ENCODE measurements at places on chromosomes 4 and X.

DNA sequence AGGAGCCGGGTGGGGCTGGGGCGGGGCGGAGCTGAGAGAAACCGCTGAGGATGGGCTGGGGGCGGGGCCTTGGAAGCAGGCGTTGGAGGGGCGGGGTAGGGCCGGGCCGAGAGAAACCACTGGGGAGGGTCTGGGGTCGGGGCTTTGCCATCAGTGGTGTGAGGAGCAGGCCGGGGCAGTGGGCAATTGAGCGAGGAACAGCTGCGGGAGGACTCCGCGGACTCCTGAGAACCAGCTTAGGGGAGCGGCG, 1.3 kb upstream of the EOLA2 start:
- ATAC-seq: peak; percentile 58

DNA sequence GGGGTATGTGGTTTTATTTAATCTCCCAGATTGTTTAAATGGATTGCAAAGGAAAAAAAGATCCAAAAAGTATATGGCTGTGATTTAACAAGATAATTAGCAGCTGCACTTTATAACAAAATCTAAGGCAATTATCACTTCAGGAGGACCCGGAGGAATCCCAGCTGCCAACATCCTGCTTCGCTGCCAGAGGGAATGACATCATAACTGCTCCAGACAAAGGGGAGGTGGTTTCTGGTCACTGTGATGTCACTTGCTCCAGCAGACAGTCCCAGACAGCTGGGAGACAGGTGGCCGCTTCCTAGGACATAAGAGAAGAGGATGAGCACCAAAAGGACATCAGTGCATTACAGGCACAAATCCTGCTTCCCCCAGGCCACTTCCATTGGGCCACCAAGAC, 371.0 kb downstream of the BCOR start:
- no peak for ATAC-seq

DNA sequence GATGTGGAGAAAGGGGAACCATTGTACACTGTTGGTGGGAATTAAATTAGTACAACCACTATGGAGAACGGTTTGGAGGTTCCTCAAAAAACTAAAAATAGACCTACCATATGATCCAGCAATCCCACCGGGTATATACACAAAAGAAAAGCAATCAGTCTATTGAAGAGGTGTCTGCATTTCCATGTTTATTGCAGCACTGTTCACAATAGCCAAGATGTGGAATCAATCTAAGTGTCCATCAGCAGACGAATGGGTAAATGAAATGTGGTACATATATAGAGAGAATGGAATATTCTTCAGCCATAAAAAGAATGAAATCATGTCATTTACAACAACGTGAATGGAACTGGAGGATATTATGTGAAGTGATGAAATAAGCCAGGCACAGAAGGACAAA, 208.1 kb downstream of the TRIML1 start:
- no peak for ATAC-seq

- no peak for ATAC-seq
Observed at GRCh38 chrX:24200133-24200532, 50.6 kb downstream of the ZFX start.

DNA sequence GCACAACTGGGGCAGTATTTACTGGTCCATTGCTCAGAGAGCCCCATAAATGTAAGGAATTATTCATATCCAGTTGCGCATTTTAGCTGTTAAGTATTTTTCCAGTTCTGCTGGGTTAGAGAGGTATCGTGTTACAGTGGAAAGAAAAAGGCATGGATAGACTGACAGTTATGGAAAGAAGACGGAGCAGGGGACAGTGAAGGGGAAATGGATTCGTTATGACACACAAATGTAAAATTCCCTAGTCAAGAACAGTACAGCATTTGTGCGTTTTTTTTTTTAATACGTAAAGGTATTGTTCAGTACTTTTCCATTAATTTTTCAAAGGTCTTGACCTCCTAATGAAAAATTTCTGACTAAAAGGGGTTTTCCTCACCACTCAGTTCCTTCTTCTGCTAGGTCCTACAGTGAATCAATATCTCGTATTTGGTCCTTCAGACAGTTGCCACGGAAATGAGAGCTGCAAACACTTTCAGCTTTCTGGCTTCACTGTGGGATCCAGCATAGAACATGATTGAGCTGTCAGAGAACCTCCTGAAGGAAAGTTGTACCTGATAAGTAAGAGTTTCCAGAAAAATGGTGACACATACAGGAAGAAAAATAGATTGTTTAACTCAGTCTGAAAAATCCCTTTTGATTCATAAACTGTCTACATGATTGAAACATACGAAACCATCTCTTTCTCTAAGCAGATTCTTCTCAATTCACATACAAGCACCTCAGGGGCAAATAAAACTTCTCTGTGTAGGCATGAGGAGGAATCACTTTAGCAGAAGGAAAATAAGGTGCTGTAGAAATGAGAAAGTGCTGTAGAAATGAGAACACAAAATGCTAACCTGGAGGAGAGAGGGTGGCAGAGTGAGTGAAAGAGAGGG, 21.8 kb upstream of the BBS12 start:
- peak; percentile 84 for ATAC-seq

- ATAC-seq: peak; percentile 60
Observed at GRCh38 chr4:153151535-153152455, 52.4 kb upstream of the TRIM2 start.

GRCh38 chr4:79049840-79050540, 110.8 kb upstream of the PAQR3 start:
- ATAC-seq: no peak

DNA sequence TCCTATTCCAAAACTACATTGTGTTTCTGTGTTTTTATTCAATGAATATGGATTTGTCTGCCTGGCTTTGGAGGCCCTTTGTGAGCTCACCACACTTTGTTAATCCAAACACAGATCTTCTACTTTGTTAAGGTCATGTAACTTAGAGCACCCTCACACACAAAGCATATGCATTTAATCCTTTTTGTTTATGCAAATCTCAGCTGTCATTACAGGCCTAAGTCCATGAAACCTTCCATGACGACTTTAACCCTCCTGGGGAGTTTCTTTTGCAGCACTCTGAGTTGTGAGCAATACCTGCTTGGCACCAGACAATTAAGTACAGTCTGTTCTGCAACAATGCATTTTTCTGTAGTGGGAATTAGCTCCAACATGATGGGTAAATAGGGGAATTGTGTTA, 14.9 kb downstream of the CCSER1 start:
- ATAC-seq: no peak

- peak; percentile 45 for ATAC-seq
Observed at GRCh38 chrX:37754516-37754915, 25.3 kb upstream of the CYBB start.

DNA sequence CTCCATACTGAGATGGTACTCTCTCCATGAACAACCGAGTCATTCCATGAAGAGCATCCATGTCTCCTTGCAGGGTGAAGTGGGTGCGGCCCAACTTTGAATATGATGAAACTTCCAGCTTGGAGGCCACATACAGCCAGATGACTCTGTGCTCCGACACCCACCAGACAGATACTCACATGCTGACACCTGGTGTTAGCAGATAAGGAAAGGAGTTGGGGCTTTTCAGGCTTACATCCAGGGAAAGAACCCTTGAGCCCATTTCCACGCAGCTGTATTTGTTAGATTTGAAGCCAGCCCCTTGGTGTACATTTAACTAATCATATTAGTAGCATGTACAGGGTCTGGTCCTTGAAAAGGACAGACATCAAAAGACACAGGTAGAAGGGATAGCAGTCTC, 62.1 kb upstream of the PRRG3 start:
- ATAC-seq: no peak

DNA sequence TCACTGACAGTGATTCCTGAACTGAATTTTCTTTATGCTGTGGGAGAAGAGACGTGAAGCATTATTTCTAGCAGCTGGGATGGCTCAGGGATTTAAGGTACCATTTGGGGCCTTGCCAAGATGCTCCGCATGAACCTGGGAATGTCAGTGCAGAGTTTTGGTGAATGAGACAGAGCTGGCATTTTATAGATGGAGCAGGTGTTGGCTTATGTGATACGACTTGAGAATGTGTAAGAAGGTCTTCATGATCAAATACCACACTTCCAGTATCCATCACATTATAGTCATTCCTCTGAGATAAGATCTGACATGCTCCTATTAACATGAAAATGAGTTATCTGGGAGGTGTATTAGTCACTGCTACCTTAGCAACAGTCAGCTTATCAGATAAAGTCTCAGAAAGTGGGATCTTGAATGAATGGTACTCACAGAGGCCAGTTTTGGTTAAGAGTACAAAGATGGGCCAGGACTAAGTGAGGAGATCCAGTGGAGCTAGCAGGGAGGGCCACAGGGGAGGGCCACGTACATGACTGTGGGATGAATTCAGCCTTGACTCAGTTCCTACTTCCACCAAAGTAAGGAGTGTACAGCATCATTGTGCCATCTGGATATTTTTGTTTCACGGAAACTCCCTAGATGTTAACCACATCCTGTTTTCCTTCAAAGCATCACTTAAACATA, 116.7 kb downstream of the SPCS3 start:
- ATAC-seq: peak; percentile 34

GRCh38 chr4:27844376-27844775, 983.7 kb downstream of the STIM2 start:
- no peak for ATAC-seq

DNA sequence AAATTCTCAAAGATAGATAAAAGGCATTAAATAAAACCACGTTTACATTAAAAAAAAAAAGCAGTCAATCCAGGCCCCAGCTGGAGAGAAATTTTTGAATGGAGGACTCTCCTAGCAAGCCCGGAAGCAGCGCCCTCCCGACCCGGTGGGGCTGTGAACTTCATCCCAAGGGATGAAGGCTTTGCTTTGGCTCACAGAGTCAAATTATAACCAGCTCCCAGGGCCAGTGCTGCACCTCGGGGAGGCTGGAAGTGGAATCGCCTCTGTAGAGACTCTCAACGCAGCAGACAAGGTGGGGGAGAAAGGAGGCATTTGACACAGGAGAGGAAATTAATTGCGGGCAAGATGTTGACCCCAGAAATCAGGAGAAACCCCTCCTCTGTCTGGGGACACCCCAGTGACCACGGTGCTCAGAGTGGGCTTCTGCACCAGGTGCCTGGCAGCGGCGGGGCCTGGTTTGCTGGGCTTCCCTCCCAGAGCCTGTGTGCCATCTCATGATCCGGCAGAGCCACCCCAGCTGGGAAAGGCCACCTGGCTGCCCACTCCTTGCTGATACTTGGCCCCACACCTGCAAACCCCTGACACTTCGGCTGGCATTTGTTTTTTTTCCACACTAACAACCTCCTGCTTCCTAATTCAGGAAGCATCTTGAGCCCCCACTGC, 71.7 kb downstream of the ABLIM2 start:
- ATAC-seq: no peak

- ATAC-seq: no peak
Observed at GRCh38 chr4:101763576-101763975, 27.0 kb upstream of the BANK1 start.

DNA sequence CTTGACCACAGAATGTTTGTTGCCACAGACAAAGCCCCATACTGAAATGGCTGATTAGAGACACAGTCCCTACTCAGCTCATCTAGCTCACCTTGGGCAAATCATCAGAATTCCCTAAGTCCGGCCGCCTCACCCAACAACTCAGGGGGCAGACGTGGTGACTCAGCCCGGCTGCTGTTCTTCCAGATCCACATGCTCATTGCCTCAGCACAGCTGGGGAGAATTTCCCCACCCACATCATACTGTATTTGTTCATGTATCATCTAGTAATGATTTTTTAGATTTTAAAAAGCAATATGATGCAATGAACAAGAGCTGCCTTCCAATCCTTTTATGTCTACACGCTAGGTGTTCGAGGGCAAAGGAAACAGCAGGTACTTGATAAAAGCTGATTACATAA, 333.8 kb upstream of the TENM3 start:
- ATAC-seq: no peak

GRCh38 chr4:2948895-2949781, 14.1 kb downstream of the NOP14 start:
- peak; percentile 64 for ATAC-seq

- no peak for ATAC-seq
Observed at GRCh38 chr4:118177126-118177525, 142.8 kb downstream of the NDST3 start.

GRCh38 chr4:134027931-134028330, 173.7 kb downstream of the PABPC4L start:
- ATAC-seq: no peak

- no peak for ATAC-seq
Observed at GRCh38 chr4:163542275-163542674, 47.8 kb downstream of the TMA16 start.

DNA sequence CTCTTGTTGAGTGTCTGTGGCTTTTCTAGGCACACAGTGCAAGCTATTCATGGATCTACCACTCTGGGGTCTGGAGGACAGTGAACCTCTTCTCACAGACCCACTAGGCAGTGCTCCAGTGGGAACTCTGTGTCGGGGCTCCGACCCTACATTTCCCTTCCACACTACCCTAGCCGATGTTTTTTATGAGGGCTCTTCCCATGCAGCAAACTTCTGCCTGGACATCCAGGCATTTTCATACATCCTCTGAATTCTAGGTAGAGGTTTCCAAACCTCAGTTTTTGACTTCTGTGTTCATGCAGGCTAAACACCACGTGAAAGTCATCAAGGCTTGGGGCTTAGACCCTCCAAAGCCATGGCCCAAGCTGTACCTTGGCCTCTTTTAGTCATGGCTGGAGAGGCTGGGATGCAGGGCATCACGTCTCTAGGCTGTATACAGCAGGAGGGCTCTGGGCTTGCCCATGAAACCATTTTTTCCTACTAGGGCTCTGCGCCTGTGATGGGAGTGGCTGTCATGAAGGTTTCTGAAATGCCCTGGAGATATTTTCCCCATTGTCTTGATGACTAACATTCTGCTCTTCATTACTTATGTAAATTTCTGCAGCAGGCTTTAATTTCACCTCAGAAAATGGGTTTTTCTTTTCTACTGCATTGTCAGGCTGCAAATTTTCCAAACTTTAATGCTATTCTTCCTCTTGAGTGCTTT, 249.8 kb upstream of the CPEB2 start:
- ATAC-seq: no peak

- no peak for ATAC-seq
Observed at GRCh38 chr4:142565771-142566170, 280.3 kb downstream of the INPP4B start.

- no peak for ATAC-seq
Observed at GRCh38 chr4:126800575-126801141, 832.1 kb upstream of the INTU start.

DNA sequence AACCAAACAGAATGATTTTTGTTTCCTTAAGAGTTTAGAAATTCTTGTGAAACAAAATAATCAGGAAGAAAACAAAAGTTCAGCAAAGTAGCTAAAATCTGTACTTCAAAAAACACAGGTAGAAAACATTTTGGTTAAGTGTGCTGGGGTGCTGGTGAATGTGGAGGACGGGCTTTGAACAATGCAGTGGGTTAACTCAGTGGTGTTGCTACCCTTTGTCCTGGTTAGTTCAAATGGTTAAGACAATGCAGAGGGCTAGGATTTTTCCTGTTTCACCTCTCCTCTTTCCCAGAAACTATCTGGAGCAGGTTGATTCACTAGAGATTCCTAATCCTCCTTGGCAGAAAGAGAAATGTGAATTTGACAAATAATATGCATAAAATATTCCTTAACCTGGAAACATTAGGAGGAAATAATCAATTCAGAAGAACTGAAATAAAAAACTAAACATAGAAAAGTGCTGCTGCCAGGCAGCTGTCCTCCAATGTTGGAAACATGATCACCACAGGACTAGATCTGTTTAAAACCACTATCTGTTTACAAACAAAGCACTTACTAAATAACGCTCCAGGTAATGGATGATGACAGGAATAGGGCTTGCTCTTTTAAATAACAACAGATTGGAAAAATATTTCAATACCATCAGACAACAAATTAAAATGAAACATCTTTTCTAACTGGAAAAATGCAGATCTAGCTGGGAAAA, 148.9 kb downstream of the MAML3 start:
- ATAC-seq: no peak
